ENCODE measurements at places on chromosomes 13 and 19.

DNA sequence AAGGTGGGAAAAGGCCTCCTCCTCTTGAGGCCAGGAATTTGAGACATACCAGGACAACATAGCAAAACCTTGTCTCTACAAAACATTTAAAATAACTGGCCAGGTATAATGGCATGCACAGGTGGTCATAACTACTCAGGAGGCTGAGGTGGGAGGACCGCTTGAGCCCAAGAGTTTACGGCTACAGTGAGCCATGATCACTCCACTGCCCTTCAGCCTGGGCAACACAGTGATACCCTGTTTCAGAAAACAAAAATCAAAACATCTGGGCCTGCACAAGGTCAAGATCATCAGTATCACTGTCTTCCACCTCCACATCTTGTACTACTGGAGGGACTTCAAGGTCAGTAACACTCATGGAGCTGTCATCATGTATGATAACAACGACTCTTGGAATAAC is 742.7 kb upstream of the GPC6 start:
- DNase-seq = no peak

DNA sequence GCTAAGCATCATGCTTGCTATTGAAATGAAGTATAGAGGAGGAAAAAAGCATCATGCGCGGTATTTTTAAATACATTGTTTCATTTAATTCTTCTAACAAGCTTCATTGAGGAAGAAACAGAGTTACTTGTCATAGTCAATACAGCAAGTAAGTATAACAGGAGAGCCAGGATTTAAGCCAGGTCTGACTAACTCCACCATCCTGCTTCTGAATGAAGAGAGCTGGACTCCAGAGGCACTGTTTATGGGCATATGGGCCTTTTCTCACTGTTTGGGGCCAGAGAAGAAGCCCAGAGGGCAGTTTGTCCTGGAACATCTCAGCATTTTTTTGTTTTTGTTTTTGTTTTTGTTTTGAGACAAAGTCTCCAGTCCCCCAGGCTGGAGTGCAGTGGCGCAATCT is 7.9 kb downstream of the SAMD4B start:
- no peak for DNase-seq

DNA sequence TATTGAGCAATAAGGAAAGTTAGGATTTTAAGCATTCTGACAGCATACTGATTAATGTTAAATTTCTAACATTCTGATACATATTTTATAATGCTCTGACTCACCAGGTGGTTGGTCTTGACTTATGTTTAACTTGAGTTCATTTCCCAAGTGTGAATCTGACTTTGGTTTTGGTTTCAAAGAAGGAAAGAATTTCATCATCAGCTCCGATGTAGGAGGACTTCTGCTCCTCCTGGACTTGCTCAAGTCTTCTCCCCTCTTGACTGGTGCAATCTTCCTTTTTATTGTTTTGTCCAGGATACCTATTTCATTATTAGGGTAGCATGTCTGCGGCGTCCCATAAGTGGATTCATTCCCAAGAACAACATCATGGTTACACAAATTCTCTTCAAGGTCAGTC is 141.3 kb downstream of the RNF17 start:
- no peak for DNase-seq

DNA sequence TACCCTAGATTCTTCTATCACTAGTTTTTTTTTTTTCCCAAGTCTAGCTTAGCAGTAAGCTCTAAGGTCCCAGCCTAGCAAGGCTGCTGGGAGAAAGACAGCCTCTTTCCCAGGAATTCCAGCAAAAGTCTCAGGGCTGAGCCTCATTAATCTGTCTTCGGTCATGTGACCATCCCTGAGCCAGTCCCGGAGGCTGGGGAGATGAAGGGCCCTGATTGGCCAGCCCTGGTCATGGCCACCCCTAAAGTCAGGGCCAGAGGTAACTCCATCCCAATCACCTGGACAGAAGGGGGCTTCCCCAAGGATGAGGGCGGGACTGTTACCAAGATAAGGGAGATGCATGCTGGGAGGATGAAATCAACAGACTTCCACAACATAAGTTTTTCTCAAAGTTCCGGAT is 43.3 kb downstream of the CCNE1 start:
- no peak for DNase-seq

GRCh38 chr13:87696458-87696857 is 25.3 kb downstream of the SLITRK5 start:
- no peak for DNase-seq

DNA sequence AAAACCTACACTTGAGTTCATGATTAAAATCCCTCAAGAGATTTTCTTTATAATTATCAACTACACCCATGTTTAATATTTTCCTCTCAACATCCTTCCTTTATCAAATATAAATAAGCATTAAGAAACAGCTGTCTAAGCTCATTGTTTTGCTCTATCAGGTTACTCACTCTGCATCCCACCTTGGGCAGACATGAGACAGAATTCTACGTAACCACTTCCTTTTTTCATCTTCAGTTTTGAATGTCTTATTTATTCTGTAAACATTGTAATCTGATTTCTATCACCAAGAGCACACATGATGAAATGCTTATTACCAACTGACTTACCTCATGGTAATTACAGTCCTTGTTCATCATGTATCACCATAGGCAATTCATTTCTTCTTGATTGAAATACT is 1256.6 kb upstream of the ATXN8OS start:
- DNase-seq = no peak

DNA sequence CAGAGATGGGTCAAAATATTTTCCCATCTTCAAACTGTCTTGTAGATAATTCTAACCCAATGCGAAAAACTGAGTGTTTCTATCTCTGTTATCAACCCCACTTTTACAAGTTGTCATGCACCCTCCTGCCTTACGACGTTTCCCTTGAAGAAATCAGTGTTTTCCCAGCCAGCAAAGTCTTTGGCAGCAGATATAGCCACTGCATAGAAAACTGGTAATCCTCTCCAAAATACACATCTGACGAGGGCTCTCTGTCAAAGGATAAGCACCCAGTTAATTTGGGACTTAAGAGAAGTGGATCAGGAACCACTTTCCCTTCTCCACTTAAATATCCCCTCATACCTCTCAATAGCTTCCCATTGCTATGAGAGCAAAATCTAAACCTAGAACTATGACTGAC is 351.9 kb upstream of the MIR17HG start:
- no peak for DNase-seq

- no peak for DNase-seq
These were observed 13.9 kb downstream of the TBC1D4 start for GRCh38 chr13:75468098-75468497.
